ENCODE measurements at places on chromosomes 13 and 19.

DNA sequence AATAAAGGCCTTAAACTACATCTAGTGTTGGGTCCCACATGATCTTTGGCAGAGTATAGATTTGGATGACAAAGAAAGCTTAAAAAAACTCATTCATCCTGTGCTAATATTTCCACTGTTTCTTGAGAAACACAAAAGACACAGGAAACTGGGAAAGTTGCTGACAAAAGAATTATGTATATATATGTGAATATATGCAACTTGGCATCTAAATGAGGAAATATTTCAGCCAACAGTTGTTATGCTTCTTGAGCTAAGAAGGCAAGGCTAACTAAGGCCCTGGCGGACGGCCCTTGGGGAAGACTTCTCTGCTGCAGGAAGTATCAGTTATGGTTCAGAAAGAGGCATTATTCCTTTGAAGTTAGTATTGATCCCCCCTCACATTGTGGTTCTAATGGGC lies 491.8 kb downstream of the DIAPH3 start:
- DNase-seq: no peak

GRCh38 chr13:47291107-47291656 lies 394.3 kb upstream of the HTR2A start:
- no peak for DNase-seq

GRCh38 chr13:104143760-104144416 lies 1077.7 kb upstream of the SLC10A2 start:
- DNase-seq: no peak

GRCh38 chr13:42762917-42763316 lies 18.5 kb upstream of the FAM216B start:
- peak; percentile 65 for DNase-seq

DNA sequence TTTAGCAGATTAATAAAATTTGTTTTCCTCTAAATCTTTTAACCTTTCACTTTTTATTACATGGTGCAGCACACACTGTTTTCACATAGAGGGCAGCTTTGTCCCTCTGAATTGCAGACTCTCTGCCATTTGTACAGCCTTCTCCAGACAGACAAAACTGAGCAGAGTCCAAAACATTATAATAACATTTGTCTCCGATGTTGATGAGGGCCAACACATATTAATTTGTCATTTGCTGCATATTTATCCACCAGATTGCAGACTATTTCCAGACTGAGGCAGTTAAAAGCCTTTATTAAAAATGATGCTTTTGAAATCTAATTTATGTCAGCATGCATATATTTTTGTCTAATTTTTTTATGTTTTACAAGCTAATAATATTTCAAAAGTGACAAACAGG lies 1251.9 kb upstream of the SLC10A2 start:
- DNase-seq: no peak

DNA sequence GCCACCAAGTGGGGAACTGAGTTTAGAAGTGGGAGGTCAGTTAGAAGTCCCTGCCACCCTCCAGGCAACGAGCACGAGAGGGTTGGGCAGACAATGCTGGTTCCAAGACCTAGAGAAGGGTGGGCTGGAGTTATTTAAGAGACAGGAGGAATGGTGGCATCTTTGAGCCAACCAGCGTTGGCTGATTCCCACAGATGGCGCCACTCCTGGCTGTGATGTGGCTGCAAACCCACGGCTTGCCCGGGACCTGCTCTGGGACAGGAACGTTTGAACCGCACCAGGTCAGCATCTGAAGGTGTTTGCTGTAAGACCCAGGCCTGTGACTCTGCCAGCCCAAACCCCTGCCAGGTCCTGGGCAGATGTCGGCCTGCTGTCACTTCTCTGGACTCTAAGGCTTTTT lies 42.8 kb downstream of the BICRA start:
- DNase-seq: no peak

- DNase-seq: no peak
Observed at GRCh38 chr19:33428627-33429125, 55.2 kb downstream of the CEBPG start.

- no peak for DNase-seq
Observed at GRCh38 chr13:35526577-35526976, 50.1 kb upstream of the MAB21L1 start.

DNA sequence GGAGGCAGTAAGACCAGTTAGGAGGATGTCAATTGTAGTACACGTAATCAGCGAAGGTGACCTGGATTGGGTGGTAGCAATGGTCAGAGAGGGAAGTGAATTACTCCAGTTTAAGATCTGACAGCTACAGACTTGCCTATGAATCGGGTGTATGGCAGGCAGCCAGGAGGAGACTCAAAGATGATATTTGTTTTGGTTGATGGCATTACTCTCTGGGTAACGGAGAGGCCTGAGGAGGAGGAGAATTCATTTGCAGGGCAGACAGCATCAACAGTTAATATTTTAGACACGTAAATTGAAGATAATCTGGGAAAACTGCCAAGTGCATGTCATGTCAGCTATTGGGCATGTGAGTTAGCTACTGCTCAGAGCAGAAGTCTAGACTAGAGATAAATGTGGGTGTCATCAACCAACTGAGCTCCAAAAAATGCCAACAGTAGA lies 109.2 kb downstream of the SGCG start:
- DNase-seq: peak; percentile 3

DNA sequence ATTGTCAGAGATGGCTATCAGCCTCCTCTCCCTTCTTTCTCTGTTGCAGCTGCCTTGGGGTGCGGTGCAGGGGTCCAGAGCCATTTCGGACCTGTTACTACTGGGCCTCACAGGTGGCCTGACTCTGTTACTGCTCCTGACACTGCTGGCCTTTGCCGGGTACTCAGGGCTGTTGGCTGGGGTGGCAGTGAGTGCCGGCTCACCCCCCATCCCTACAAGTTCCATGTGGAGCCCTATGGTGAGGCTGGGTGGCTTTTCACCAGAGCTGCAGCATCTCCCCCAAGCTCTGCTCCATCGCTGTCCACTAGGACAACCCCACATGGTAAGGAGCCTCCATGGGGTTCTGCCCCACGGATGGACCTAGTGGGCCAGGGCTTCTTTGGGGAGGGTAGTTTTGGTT lies 13.7 kb upstream of the ZNF492 start:
- no peak for DNase-seq

- no peak for DNase-seq
Observed at GRCh38 chr13:113295776-113296175, 1.3 kb upstream of the LAMP1 start.

- DNase-seq: no peak
Observed at GRCh38 chr19:31979949-31980670, 365.3 kb upstream of the ZNF507 start.

- DNase-seq: no peak
Observed at GRCh38 chr19:46975925-46976782, 43.5 kb upstream of the NPAS1 start.

- no peak for DNase-seq
Observed at GRCh38 chr13:42574011-42574410, at the start of gene TNFSF11. TNFSF11 (plus strand) TSS chr13:42574152; CDS start chr13:42574304, 152 bp downstream.

GRCh38 chr13:113846636-113847318 lies 17.1 kb downstream of the GAS6 start:
- no peak for DNase-seq

GRCh38 chr13:31436478-31436877 lies 236.7 kb downstream of the B3GLCT start:
- no peak for DNase-seq

DNA sequence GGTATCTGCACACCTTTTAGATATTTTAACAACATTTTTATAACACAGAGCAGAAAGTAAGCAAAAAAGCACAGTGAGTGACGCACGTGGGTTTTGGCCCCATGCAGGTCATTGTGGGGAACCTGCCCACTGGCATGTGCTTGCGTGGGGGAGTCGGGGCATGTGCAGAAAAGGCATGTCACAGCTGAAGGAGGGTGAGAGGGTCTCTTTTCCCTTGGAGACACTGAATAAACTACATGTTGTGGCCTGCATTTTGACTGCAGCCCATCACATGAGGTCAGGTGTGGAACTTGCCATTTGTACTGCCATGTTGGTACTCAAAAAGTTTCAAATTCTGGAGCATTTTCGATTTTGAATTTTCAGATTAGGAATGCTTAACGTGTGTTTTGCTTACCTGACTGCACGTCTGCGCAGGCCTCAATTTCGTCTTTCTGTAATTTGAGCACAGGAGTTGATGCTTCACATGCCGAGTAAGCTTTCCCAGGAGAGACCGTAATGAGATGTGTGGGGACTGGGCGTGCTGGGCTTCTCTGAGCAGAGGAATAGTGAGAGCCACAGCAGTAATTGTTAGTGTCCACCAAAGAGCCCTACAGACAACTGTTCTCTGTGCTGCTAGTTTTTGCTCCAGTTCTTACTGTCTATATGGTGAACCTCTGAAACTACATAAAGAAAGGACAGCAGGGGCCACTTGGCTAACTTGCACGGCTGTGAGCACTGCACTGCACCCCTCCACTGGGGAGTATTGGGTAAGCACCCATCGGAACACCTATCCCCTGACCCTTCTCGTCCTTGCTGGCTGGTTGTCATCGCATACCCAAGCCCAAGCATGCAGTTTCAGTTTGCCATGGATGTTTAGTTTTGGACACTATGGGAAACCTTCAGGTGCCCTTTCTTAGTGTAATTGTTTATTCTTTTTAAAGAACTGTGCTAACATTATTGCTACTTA lies 72.9 kb upstream of the GPR183 start:
- DNase-seq: no peak

- DNase-seq: no peak
Observed at GRCh38 chr19:5108866-5109265, 140.0 kb downstream of the KDM4B start.

- no peak for DNase-seq
Observed at GRCh38 chr13:79003989-79004898, 345.3 kb upstream of the OBI1 start.

DNA sequence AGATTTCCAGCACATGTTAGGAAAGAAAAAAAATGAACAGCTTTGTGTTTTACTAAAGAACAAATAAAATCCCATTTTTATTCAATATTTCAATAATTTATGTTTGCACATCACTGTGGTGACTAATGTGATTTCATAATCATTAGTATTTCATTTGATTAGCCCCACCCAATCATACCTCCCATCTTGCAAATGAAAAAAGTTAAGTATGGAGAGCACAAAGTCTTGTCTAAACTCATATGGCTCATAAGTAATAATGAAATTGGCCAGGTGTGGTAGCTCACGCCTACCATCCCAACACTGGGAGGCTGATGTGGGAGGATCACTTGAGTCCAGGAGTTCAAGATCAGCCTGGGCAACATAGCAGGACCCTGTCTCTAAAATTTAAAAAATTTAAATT lies 3.8 kb downstream of the ZNF490 start:
- DNase-seq: no peak

Data from HFF-Myc (cell line).